ENCODE measurements at places on chromosomes 5 and 9.

GRCh38 chr5:178211095-178212048 lies 7.0 kb downstream of the HNRNPAB start:
- DNase-seq, result no peak

- DNase-seq, result no peak
Observed at GRCh38 chr5:150488519-150489359, 19.2 kb upstream of the NDST1 start.

GRCh38 chr9:136120438-136120844 lies 1.8 kb upstream of the TMEM250 start:
- DNase-seq, result no peak

DNA sequence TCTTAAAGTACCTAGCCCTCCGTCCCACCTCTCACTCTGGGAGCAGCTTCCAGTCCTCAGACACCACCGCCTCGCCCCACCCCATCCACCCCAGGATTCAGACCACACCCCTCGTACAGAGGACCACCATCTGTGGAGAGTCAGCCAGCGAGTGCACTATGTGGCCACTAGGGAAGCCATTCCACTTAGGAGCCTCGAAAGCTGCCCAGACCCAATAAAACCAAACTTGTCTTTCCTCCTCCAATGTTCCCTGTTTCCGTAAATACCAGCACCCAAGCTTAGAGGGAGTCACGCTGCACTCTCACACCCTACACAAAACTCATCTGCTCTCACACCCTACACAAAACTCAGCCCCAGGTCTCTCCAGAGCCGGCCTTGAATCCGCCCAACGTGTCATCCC lies 1.9 kb downstream of the GCNT4 start:
- DNase-seq, result no peak

- DNase-seq, result no peak
Observed at GRCh38 chr9:16370647-16371046, 499.8 kb downstream of the BNC2 start.

GRCh38 chr5:73654171-73654811 lies 28.3 kb downstream of the ARHGEF28 start:
- DNase-seq, result no peak

DNA sequence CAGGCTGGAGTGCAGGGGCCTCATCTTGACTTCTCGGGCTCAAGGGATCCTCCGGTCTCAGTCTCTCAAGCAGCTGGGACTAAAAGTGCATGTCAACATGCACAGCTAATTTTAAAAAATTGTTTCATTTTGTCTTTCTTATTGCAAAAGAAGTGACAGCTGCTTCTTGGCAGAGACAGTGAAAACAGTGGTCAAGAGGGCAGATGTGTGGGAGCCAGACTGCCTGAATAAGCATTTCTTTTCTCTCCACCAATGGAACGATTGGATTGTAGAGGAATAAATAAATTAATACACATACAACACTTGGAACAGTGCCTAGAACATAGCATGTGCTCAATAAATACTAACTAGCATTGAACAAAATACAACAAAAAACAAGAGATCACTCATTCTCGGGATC lies 27.4 kb upstream of the KIF4B start:
- DNase-seq, result no peak

DNA sequence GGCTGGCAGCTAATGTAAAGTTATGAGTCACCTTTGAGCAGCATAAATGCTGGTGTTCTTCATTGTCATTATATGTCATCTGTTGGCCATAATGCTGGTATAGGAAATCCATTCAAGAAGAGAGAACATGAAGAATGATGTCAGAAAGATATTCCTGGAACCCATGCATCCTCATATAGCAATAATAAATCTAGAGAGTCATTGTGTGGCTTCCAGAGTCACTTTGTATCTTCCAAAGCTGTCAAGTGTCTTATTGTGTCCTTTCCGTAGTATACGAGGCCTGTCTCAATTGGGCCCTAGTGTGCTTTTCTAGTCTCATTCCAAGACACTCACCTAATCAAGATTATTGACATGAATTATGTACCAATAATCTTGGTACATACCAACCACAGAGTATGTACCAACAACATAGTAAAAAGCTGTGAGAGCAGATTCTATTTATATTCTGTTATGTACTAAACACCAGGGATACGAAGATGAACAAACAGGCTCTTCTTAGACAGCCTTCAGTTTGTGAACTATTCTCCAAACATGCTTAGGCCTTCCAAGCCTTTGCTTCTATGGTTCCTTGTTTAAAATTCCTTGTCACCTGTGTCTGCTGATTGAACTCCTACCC lies 110.1 kb downstream of the ERCC6L2 start:
- no peak for DNase-seq

DNA sequence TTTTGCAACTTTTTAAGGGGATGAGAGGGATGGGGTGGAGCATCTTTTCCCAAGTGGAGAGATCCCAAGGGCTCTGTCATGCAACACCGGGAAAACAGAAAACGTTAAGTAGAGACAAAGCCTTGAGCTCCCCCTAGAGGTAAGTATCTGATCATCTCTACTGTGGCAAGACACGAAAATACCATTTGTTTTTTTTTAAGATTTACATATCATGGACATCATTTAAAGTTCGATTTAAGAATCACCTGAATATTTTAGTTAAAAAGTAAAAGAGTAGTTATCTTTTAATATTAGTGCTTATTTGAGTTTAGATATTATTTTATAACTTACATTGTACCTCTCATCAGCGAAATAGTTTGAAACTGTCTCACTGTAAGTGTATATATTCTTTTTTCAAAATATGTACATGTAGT lies 200.4 kb downstream of the LRRC70 start:
- no peak for DNase-seq

DNA sequence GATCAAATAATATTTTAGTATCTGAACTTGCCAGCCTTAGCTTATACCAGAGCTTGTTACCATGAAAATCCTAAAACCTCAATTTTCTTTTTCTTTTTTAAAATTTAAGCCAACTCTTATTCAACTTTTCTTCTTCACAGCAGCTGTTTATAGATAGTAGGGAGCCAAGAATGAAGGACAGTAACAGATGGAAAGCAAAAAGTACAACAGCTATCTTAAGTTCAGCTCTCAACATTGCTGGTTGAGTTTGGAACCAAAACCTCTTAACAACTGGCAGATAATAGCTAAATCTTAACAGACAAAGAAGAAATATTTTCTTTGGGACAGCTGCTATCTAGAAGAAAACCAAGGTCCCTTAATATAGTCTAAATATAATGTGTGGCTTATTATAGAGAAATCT lies 74.7 kb downstream of the PJA2 start:
- no peak for DNase-seq

DNA sequence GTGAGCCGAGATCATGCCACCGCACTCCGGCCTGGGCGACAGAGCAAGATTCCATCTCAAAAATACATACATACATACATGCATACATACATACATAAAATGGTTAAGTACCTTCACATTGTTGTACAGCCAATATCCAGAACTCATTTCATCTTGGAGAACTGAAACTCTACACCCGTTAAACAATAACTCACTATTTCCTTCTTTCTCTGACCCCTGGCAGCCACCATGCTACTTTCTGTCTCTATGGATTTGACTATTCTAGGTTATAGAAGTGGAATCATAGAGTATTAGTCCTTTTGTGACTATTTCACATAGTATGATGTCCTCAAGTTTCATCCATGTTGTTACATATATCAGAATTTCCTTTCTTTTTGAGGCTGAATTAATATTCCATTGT lies 9.6 kb upstream of the KIF27 start:
- no peak for DNase-seq

GRCh38 chr9:89803403-89803802 lies 198.6 kb downstream of the GADD45G start:
- no peak for DNase-seq

GRCh38 chr9:36137392-36138004 lies 965 bp downstream of the GLIPR2 start:
- no peak for DNase-seq

- no peak for DNase-seq
Observed at GRCh38 chr5:38245307-38245706, 13.1 kb upstream of the EGFLAM start.

GRCh38 chr9:111719541-111719940 lies 58.1 kb downstream of the GNG10 start:
- DNase-seq, result no peak

- DNase-seq, result no peak
Observed at GRCh38 chr5:141392429-141393198, at the start of gene PCDHGA8. Gene PCDHGA8 (plus strand): TSS chr5:141392633. CDS start chr5:141392814, 181 bp downstream.

DNA sequence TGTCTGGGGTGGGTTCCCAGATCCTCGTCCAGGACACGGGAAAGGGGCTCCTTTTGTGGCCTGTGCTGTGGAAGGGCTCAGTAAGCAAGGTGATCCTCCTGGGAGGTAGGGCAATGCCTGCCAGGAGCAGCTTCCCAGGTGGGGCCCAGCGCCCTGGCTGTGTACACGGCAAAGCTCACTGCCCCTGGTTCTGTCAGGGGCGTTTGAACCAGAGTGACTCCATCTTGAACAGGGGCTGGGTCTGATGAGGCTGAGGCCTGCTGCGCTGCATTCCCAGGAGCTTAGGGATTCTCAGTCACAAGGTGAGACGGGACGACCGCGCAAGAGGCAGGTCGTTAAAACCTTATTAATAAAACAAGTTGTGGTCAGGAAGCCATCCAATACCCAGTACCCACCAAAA lies 19.9 kb upstream of the SLC12A7 start:
- no peak for DNase-seq

GRCh38 chr5:96447949-96448348 lies 14.9 kb upstream of the PCSK1 start:
- no peak for DNase-seq

DNA sequence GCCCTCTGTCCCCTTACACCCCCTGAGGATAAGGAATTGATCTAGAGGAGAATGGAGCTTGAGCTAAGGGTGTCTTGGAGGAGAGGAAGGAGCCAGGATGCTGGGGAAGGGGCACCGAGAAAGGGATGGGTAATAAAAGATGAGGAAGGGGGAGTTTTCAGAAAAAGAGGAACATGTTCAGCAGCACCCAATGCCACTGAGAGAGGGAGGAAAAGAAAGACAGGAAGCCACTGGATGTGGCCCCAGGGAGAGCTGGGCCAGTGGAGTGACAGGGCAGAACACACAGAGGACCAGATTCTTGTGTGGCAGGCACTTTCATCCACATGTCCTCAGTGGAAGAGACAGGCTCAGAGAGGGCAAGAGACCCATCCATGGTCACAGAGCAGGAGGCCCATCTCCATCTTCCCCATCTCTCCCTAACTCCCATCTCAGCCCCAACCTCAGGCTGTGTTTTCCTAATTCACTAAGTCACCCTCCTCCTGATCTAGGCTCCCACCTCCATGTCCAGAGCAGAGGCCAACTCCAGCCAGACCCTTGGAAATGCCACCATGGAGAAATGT lies 7.2 kb downstream of the PFN3 start:
- DNase-seq, result no peak

- DNase-seq, result no peak
Observed at GRCh38 chr9:131045300-131046092, 36.5 kb downstream of the LAMC3 start.

All from stimulated activated CD8-positive, alpha-beta memory T cell treated with anti-CD3 and anti-CD28 coated beads, Interleukin-2, amount 100 ng/mL, for 1 hour (primary cell).